Choroid plexus epithelial cell (primary cell): ENCODE measurements at places on chromosomes 4 and X.

DNA sequence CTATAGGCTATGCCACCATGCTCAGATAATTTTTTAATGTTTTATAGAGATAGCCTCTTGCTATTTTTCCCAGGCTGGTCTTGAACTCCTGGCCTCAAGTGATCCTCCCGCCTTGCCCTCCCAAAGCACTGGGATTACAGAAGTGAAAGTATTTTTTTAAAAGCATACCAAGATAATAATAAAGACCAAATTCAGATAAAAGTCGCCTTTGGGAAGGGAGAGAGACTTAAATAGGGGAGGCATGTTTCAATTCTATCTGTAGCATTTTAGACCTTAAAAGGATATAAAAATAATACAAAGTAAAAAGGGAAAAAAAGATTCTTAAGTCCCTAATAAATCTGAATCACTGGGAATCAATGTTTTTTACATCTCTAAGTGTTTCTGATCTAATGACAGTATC lies 108.9 kb downstream of the AFAP1 start:
- DNase-seq, result no peak

DNA sequence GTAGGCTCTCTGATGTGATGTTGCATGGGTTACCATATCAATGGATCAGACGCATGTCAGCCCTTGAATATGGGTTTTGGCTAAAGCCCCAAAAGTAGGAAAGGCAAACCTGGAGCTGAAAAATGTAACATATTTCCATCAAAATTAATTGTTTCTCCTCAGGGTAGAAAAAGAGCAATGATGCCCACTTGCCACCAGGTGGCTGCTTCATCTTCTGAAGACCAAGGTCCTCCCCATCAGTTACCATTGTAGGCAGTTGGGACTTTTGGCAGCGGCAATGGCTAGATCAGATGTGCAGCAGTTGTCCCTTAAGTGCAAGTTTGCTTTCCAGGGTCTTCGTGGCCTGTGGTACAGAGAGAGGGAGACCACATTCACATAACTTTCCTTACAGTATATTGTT lies 118.2 kb downstream of the NAF1 start:
- peak; percentile 68 for DNase-seq

- DNase-seq, result no peak
Observed at GRCh38 chr4:12538162-12538561, 946.0 kb downstream of the RAB28 start.

DNA sequence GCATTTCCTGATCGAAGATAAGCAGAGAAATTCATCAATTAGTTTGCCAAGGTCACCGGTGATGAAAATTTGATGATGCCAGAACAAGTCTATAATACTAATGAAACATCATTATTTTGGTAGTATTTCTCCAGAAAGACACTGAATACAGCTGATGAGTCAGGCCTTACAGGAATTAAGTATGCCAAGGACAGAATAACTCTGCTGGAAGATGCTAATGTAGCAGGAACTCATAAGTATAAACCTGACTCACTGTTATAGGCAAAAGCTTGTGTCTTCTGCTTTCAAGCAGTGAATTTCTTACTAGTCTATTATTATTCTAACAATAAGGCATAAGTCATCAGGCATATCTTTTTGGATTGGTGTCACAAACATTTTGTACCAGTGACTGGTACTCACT lies 1825.1 kb upstream of the IGFBP7 start:
- no peak for DNase-seq

DNA sequence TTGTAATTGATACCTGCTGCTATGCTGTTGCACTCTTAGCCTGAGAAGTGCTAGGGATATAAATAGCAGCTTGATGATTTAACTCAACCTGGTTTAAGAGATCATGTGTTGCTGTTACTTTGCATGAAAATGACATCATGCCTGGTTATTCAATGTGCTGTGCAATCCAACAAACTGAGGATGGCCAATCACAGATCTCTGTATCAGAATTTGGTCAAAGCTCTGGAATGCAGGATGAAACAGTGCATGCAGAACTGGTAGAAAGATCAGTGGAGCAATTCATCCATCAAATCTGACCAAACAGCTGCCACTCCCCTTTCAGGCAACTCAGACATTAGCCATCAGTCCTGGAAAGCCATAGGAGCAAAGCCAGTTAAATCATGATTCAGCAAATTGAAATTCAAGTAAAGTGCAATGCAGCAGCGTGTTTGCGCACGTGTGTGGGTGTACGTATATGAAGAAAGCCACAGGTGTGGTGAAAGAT lies 160.3 kb upstream of the RASGEF1B start:
- DNase-seq, result peak; percentile 85

DNA sequence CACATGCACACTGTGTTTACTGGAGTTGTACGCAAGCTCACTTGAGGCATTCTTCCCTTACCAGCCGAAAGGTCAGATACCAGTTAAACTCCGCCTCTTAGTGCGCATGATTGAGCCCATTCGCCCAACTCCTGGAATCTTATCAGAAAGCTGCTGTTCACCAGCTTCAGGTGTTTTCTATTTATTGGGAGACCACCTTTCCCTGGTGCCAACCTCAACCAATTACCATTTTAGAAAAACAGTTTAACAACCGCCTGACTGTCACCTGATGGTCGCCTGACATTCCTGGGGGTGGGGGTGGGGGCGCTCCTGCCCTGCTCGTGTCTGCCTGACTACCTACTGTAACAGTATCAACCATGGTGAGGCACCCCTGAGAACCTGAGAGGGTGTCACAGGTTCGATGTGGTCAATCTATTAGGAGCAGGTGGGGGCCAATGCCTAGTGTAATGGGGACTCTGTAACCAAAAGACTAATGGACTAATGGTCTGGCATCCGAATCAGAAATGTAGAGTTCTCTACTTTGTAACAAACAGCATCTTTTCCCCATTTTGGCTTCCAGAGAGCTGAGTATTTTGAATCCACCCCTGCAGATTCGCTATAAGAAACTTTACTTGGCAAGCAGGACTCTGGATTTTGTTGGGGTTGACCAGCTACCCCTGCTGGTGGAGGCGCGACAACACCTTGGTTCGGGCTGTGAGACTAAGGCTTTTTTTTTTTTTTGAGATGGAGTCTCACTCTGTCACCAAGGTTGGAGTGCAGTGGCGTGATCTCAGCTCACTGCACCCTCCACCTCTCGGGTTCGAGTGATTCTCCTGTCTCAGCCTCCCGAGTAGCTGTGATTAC lies 58.2 kb upstream of the ZNF157 start:
- DNase-seq, result peak; percentile 83

DNA sequence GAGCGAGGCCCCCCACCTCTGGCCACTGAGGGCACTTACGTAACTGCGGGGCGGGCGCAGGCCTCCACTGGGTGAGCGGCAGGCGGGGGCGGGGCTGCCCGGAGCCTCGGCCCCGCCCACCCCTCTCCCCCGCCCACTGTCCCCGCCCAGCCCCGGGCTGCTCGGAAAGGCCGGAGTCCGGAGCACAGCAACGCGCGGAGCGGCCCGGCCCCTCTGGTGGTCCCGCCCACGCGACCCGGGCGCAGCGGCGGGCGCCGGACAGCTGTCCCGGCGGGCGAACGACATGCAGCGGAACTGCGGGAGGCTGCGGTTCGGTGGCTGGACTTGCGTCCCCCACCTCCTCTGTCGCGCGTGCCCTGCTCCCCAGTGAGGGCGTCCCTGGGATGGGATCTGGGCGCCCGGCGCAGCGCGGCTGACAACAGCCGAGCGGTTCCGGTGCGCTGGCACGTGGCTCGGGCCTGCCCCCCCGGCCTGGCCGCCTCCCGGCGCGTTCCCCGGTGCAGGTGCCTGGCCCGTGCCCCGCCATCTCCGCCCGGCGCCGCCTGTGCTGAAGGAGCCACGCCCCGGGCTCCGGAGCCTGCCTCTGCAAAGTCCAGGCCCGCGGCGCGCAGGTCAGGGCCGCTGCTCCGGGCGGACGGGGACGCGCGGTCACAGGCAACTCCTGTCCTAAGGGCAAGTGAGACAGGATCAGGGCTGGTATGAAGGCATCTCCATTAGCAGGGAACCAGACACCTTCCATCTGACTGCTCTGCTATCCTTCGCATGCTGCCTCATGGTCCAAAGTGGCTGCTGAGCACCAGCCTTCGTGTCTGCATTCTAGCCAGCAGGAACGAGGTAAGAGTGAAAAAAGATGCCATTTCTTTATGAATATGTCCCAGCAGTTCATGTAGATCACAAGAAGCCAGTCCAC lies 21.8 kb upstream of the JAKMIP1 start:
- DNase-seq, result peak; percentile 13

GRCh38 chrX:4936315-4936714 lies 1222.9 kb upstream of the PRKX start:
- DNase-seq, result no peak

DNA sequence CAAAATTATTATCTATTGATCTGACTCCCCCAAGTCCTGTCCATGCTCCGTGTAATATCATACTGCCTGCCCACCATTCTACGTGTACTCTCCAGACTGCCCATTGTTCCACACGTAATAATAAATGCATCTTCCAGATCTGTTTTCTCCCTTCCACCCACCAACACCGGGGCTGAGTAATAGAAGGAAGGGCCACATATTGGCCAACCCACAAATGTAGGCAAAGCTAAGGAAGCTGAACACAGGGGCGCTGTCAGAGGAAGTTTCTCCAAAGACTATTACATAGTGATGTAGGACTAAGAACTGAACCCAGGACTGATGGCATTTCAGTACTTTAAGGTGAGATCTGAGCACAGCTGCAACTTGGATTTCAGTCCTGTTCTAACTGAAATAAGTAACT lies 135.8 kb upstream of the GUCY1A1 start:
- DNase-seq, result no peak

GRCh38 chrX:40078489-40079227 lies 19.1 kb downstream of the BCOR start:
- no peak for DNase-seq

DNA sequence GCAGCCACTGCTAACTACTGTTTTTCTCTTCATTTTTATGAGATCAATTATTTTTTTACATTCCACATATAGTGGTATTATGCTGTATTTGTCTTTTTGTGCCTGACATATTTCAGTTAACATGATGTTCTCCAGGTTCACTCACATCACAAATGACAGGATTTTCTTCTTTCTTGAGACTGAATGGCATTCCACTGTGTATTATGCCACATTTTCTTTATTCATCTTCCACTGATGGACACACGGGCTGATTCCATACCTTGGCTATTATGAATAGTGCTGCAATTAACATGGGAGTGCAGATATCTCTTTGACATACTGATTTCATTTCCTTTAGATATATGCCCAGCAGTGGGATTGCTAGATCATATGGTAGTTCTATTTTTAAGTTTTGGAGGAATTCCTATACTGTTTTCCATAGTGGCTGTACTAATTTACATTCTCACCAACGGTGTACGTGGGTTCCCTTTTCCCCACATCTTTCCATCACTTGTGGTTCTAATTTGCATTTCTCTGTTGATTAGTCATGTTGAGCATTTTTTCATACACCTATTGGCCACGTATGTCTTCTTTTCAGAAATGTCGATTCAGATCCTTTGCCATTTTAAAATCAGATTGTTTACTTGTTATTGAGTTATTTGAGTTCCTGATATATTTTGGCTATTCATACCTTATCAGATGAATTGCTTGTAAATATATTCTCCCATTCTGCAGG lies 14.9 kb upstream of the ZCCHC4 start:
- DNase-seq, result no peak

GRCh38 chr4:120018786-120019185 lies 47.9 kb downstream of the MAD2L1 start:
- DNase-seq, result no peak

DNA sequence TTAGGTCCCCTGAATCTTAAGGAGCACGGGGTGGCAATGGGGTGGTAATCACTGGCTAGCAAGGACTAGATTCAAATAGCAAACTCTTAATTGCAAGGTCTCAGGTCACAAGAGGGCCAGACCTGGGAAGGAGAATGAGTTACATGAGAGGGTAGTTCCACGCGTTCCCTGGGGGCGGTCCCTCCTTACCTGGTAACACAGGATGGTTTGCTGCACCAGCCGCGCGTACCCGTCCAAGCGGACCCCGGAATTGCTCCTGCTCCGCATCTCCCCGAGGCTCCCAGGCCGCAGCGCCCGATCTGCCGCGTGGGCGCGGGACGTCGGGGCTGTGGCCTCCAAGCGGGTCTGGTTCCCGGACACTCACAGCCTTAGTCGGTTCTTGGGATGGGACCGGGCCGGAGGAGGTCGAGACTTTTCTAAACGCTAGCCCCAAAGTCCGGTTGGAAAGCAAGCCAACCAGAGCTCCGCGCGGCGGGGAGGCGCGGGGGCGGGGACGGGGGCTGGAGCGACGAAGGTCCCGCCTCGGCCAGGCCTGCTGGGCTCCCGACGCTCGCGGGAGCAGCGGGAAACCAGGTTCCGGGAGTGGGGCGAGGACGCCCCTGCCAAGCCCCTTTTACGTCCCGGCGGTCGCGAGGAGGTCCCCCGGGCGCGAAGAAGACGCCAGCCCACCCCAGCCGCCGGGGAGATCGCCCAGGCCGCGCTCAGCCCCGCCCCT lies at the start of gene PHKA2:
Gene PHKA2 (minus strand): TSS at position 449 of the 715 bp plus-strand sequence. CDS start 182 bp downstream, at position 267.
- DNase-seq, result no peak

DNA sequence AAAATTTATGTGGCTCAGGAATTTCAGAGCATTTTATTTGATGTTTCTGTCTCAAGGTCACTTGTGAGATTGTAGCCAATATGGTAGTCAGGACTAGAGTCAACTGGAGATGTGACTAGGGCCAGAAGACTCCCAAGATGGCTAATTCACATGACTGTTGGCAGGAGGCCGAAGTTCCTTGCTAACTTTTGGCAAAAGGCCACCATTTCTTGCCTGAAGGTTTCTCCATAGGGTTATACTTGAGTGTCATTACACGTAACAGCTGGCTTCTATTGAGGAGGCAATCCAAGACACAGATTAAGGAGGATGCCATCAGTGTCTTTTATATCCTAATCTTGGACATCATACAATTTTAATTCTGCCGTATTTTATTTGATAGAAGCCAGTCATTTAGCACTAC lies 162.3 kb upstream of the MAOA start:
- DNase-seq, result no peak

GRCh38 chrX:136574548-136574947 lies 42.5 kb downstream of the VGLL1 start:
- DNase-seq, result peak; percentile 14

DNA sequence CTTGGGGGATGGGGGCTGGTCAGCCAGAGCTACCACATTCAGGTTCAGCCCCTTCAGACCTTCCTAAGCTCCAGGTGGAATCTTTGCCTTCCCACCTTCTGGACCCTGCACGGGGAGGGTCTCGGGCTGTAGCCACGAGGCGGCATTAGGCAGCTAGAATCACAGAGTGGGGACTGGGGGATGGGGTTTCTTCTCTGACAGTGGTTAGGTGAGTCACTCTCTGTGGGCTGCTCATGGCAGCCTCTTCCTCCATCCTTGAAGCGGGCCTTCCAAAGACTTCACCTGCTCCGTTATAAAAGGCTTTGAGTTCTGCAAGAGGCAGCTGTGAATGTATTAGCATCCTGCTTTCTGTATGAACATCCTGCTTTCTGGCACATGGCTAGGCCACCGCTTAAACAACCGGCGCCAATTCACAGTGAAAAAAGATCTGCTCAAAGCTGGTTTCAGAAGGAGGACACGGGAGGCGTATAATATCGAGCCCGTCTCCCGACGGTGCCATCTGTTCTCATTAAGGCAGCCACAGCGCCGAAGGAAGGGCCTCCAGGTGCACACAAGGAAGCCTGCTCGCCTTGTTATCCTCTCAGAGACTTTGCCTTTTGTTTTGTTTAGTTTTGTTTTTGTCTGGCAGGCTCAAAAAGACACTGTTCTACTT lies 74.3 kb upstream of the IGFBP7 start:
- DNase-seq, result no peak
